Putamen (tissue), 1 donor: ENCODE measurements at places on chromosomes 1 and 21.
A peak's percentile ranks its signal among the peaks of the same experiment; 100 is the strongest.

DNA sequence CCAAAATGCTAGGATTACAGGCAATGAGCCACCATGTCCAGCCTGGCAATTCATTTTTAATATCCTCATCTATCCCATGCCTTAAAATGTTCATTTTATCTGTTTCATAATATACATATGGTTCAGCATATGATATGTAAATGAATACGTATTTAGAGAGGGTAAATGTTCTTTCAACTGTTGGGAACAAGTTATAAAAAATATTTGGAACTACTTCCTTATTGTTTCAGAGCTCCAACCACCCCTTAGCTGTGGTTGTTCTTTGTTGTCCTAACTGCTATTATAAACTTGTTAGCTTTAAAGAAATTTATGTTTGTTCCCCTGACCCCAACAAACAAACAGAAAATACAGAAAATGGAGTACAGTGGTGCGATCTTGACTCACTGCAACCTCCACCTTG lies 14.5 kb downstream of the MCOLN2 start:
- no peak for DNase-seq

GRCh38 chr1:214427871-214428277 lies 123.5 kb downstream of the PTPN14 start:
- no peak for DNase-seq

DNA sequence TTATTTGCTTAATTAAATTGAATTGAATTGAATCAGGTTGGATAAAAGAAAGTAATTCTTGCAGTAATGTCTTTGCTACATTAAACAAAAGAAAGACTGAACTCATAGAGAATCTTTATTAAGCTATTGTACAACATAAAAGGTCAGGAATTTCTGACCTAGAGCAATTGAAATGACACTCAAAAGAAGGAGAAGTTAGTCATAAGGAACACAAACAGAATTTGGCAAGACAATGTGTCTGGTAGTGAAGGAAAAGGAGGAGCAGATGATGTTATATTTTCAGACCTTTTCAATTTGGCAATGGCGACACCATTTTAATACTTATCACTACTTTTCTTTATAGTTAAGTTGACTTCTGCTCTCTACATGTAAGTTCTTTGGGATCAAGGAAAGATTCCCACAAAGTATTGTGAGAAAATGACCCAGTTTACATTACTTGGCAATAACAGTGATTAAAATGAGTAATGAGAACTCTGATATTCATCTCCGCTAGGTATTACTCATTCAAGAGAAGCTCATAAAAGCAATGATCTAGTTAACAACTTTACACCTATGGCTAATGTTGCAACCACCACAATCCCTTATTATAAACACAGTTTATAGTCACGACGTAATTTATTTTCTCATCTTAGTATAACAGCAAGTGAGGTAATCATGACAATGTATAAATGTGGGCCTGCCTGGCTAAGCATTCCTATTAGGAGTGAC lies 14.7 kb upstream of the KRTAP21-1 start:
- DNase-seq: no peak

DNA sequence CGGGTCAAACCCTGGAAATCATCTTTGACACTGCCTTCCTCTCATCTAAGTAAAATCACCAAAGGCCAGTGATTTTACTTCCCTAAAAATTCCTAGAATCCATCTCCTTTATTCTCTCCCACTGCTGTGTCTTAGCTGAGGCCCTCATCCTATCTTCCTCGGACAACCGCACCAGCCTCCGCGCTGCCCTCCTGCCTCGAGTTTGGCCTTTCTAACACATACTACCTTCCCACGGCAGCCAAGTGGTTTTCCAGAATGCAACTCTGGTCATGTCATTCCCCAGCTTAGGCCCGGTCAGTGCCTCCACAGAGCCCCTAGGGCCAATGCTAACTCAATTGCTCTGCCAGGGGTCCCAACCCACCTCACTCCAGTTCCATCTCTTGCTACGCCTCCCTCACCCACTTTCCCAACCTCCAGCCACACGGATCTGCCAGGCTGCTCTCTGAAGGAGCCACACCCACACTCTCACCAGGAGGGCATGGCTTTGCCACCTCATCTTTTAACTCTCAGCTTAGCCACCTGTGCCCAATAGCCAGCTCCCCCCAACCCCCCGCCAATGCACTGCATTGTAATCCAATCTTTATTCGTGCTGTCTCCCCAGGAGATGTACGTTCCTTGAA lies 6.8 kb downstream of the TMEM9 start:
- DNase-seq: no peak

- no peak for DNase-seq
Observed at GRCh38 chr1:209881619-209882018, 53.8 kb downstream of the UTP25 start.

DNA sequence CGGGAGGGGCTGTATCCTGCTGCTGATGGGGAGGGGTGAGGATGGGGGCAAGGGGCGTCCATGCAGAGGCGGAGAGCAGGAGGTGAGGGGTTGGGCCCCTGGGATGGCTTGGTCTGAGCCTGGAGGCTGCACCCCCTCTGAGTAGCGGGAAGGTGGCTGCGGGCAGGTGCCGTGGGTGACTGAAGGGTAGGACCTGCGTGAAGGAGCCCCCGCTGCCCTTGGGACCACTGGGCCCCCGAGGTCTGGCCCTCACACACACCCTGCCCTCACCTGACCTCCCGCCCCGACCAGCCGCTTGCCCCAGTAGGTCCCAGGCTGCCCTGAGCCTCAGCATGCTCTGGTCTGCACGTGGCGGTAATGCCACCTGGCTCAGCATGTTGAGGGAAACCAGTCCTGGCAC lies 12.8 kb upstream of the SKI start:
- DNase-seq: no peak

DNA sequence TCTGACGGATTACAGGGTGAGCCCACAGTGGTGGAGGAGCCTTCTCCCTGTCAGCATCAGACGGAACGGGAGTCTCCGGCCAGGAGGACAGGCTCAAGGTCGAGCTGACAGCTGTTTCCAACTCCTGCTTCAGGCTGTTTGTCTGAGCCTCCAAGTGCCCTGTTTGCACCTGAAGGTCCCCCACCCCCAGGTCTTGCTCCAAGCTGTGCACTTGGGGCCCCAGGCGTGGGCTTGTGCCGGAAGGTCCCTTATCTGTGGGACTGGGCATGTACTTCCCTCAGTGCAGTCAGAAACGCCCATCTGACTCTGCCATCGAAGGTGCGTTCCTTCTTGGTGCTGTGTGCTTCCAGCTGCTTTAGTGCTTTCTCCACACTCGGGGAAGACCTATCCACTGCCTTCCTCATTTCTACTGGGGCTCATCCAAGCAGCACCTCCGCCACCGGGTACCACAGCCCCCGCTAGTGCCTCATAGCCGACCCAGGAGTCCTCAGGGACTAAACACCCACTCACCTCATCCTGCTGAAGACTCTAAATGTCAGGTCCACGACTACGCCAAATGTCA lies 29.5 kb upstream of the CR2 start:
- no peak for DNase-seq

DNA sequence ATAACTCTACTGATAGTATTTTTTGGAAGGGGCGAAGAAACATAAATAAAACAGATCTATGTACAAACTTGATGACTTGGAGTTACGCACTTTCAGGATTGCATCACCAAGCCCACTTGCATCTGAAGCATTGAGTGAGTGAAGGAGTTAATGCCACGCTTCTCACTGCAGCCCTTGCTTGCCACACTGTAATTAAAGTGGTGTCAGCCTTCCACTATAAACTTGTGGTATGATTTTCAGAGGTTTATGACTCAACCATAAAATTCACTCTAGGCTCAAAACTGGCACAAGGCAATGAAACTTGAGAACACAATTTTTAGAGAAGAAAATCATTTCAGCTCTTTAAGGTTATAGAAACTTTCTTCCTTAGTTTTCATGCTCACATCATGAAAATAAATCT lies 93.9 kb upstream of the PRMT6 start:
- DNase-seq: no peak

DNA sequence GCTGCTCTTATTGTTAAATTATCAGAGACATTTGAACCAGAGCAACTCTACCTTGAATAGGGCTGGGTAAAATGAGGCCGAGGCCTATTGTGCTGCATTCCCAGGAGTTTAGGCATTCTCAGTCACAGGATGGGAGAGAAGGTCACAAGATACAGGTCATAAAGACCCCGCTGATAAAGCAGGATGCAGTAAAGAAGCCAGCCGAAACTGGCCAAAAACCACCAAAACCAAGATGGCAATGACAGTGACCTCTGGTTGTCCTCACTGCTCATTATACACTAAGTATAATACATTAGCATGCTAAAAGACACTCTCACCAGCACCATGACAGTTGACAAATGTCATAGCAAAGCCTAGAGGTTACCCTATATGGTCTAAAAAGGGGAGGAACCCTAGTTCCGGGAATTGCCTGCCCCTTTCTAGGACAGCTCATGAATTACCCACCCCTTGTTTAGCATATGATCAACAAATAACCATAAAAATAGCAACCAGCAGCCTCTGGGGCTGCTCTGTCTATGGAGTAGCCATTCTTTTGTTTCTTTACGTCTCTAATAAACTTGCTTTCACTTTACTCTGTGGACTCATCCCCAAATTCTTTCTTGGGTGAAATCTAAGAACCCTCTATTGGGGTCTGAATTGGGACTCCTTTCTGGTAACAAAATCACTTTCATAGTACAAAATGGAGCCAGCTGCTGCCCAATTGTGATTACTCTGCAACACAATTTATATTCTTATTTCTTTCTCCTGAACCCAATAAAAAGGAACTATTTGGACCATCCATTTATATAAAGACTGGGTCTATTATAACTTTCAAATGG lies 179.6 kb downstream of the TGFBR3 start:
- no peak for DNase-seq

- peak; percentile 11 for DNase-seq
Observed at GRCh38 chr1:151539321-151540020, 638 bp upstream of the TUFT1 start.

DNA sequence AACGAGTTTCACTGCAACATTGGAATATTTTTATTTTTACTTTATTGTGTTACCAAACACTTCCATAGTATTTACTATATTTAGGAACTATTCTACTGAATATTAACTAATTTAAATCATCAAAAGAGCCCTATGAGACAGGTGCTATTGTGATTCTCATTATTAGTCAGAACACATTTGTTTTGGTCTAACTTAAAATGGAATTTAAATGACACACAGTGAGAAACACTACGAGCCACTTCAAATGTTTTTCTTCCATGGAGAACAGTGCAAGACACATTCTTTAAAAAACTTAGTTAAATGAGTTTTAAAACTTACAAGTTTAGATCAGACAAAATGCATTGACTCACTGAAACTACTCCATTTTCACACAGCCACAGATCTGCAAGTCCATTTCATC lies 6.6 kb upstream of the TRAF3IP3 start:
- DNase-seq: no peak
